Endothelial cell of umbilical vein (primary cell): ENCODE measurements at places on chromosomes 16 and 17. TPM values are rescaled to one million over a fixed set of nuclear protein-coding genes. Genes with fewer than 3 reads are reported as not detected.

GRCh38 chr17:17944743-17945142 is 27.5 kb downstream of the TOM1L2 start:
- no peak overlapping the region for H3K27ac ChIP-seq
- no peak for DNase-seq
- no peak overlapping the region for H3K4me3 ChIP-seq
- H3K27me3 ChIP-seq: no peaks in the 10 kb centered on the region
- peaks cover 43% of the 10 kb centered on the region for H3K4me1 ChIP-seq
- no peaks in the 10 kb centered on the region for H3K36me3 ChIP-seq

- H3K27me3 ChIP-seq: no peaks in the 10 kb centered on the region
- no peaks in the 10 kb centered on the region for H3K36me3 ChIP-seq
- DNase-seq: no peak
- no peak overlapping the region for H3K27ac ChIP-seq
Observed at GRCh38 chr16:5466551-5466950, 369.0 kb upstream of the EEF2KMT start.

DNA sequence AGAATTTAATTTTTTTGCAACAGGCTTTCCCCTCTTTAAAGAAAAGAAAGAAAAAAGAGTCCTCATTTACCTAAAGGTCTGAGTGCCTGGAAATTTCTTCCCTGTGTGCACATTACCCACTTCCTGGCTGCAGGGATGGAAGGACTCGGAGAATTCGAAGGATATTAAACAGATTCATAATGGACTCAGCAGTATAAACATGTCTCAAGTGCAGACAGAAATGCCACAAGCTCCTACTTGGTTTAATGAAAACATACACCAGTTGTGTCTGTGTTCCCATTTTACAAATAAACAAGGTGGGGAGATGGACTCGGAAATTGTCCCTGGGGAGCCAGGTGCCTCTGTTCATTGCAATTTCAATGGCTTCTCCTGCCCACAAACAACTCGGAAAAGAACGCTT is 47.2 kb downstream of the MEOX1 start:
- H3K4me3 ChIP-seq: no peak overlapping the region
- DNase-seq: no peak
- no peaks in the 10 kb centered on the region for H3K36me3 ChIP-seq

BLTP2 gene
- 91.4 and 119 TPM in 2 replicates for polyA plus RNA-seq
